ENCODE measurements at places on chromosomes 3 and 15. TPM values are rescaled to one million over a fixed set of nuclear protein-coding genes. Genes with fewer than 3 reads are reported as not detected.

Gene ROBO2
- 8.9 TPM for total RNA-seq

Gene GOLGA6L7
- not detected for total RNA-seq

Gene SERINC4
- under 0.01 TPM for total RNA-seq

Gene MLF1
- total RNA-seq, result 57.9 TPM

Gene CHRNA5
- total RNA-seq, result 0.52 TPM

Gene EOMES
- total RNA-seq, result 0.52 TPM

Gene SNTN
- not detected for total RNA-seq

Gene P2RY12
- total RNA-seq, result 0.52 TPM

Gene UNC45A
- 30.3 TPM for total RNA-seq

Gene ADAMTS7
- 7.3 TPM for total RNA-seq

Gene TMC3
- not detected for total RNA-seq

Gene CELSR3
- total RNA-seq, result under 0.01 TPM
